ENCODE measurements at places on chromosomes 5 and 9. TPM values are rescaled to one million over a fixed set of nuclear protein-coding genes. Genes with fewer than 3 reads are reported as not detected.

GRCh38 chr5:34012791-34013190 lies 4.9 kb upstream of the AMACR start:
- DNase-seq: peak; percentile 2

Gene ALDOB
- not detected for total RNA-seq

DNA sequence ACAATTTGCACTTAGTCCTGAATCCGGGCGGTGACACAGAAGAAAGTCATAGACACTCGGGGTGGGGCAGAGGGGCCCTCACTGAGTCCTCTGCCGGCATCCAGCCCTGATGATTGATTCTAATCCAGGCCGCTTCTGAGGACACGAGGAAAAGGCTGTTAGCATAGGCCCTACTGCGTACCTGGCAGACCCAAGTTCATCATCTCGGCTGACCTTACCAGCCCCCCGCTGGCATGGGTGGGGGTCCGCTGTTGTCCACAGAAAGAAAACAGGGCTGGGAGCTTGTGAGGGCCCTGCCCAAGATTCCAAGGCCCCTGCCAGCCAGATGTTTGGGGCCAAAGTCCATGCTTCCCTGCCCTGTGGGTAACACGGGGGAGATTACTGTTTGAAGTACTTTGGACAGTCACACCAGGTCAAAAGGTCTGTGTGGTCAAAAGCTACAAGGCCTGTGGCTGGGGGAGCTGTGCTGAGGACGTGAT lies 24.5 kb downstream of the ERGIC1 start:
- DNase-seq: no peak

Gene RALGDS
- 23.4 TPM for total RNA-seq

- DNase-seq: no peak
Measured at GRCh38 chr9:126671381-126671831, 57.7 kb downstream of the LMX1B start.

- peak; percentile 98 for DNase-seq
Measured at GRCh38 chr9:12813960-12814876, 39.4 kb downstream of the LURAP1L start.

GRCh38 chr5:170294057-170294456 lies 3.5 kb downstream of the LCP2 start:
- no peak for DNase-seq

All from HT1080 (cell line).